ENCODE measurements at places on chromosomes 3 and 15.

- DNase-seq: peak; percentile 14
Observed at GRCh38 chr3:186464424-186465093, 79.6 kb downstream of the CRYGS start.

DNA sequence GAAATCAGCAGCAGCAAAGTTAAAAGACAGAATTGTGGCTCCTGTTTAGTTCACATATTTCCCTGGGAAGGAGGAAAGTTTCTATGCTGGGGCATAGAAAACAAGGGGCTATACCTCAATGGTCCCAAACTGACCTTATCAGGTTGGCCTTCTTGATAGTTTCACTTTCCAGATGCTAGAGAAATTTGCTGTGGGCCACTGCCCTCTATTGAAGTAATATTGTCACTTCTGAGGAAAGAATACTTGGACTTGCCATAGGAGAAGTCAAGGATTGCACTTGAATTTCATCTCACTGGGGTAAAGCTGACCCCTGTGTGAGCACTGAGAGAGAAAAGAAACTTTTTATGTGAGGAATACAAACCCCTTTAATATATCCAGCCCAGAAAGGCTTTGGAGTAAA, 49.3 kb upstream of the XCR1 start:
- peak; percentile 65 for DNase-seq

- peak; percentile 57 for DNase-seq
Observed at GRCh38 chr3:187352581-187353575, 15.3 kb upstream of the RTP4 start.

GRCh38 chr3:36989568-36989967, 3.4 kb downstream of the EPM2AIP1 start:
- DNase-seq: no peak

- DNase-seq: no peak
Observed at GRCh38 chr3:150797155-150797554, 34.2 kb upstream of the SIAH2 start.

DNA sequence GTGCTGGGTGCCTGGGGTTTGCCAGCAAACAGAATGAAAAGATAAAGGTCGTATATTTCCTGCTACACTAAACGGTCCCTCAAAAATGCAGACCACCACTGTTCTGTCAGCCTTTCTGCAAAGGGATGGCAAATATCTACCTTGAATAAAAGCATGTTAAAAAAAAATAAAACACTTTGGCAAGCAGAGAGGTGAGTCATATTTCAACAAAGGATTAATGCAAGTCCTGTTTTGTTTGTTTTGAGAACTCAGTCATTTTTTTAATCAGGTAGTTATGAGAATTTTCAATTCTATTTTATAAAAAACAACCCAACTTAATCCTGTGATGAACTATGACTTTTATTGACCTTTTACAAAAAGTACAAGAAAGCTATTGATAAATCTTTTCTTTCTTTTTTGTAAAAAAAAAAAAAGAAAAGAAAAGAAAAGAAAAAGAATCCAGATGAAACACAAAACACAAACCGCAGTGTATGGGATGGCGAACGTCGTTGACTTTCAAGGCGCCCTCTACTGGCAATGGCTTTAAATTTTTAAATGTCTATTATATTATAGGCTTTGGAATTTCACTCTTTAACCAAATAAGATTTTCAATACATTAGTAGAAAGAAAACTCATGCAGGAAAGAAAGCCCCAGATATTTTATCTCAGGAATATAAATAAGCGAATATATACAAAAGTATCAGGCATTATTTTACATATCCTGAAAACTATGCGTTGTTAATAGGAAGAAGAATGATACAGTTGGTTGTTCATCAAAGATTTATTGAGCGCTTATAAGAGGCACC, 87.8 kb downstream of the NCEH1 start:
- DNase-seq: peak; percentile 78

GRCh38 chr3:129118745-129119144, 2.9 kb downstream of the RAB43 start:
- DNase-seq: no peak

DNA sequence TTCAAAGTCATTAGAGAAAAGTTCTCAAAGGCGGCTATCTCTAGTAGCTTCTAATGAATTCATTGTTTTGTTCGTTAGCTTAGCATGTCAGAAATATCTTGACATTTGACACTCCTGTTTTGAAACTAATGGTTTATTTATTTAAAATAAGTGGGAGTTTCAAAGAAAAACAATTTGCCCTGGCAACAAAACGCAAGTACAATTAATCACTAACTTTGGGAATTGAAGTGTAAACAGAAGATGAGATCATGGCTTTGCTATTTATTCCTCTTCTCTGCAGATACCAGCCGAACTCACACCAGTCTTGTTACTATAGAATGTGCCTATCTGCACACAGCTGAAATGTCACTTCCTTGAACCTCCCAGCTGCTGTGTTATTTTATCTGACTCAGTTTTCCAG, 27.5 kb downstream of the MASP1 start:
- peak; percentile 80 for DNase-seq

DNA sequence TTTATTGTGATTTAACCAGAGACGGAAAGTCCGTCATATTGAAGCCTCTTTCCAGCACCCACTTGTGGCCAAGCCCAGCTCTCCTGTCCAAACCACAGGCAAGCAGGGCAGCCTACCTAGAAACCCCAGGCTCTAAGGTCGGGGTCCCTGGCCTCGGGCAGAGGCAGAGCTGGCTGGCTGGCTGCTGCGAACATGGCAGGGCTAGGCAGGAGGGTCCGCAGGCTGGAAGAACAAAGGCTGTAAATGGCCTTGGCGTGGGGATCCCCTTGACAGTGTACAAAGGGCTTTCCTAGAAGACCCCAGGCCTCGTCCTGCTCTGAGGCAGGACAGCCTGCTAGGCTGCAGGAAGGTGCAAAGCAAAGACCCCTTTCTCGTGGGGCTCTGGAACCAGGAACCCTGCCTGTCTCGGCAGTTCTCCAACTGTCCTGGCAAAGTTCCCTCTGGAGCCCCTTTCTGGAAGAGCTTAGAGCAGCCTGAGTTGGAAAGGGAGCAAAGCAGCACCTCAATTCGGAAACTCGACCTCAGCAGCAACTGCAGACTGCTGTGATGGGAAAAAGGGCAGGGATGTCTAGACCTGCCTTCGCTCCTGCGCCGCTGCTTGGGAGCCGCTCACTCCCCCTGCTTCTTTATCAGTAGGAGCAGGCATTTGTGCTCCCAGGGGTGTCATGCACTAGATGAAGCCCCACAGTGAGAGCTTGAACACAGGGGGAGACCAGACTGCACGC, 8.5 kb downstream of the CALML4 start:
- no peak for DNase-seq

DNA sequence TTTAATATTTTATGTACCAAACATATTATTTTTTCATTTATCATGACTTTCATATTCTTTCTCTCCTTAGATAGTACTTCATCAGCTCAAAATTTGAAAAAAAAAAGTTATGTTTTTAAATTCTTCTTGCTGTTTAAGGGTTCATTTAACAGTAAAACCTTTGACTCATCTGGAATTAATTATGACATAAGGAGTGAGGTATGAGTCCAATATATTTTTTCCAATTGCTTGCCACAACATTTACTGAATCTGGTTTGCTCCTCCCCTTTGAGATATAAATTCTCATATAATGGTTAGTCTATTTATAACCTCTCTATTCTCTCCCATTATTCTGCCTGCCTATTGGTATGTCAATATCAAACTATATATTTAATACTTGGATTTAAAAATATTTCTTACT, 387.8 kb downstream of the TUSC7 start:
- DNase-seq: no peak

- DNase-seq: no peak
Observed at GRCh38 chr3:137163241-137163871, 205.6 kb downstream of the IL20RB start.

GRCh38 chr3:69020424-69020823, 6.9 kb upstream of the EOGT start:
- DNase-seq: peak; percentile 6

DNA sequence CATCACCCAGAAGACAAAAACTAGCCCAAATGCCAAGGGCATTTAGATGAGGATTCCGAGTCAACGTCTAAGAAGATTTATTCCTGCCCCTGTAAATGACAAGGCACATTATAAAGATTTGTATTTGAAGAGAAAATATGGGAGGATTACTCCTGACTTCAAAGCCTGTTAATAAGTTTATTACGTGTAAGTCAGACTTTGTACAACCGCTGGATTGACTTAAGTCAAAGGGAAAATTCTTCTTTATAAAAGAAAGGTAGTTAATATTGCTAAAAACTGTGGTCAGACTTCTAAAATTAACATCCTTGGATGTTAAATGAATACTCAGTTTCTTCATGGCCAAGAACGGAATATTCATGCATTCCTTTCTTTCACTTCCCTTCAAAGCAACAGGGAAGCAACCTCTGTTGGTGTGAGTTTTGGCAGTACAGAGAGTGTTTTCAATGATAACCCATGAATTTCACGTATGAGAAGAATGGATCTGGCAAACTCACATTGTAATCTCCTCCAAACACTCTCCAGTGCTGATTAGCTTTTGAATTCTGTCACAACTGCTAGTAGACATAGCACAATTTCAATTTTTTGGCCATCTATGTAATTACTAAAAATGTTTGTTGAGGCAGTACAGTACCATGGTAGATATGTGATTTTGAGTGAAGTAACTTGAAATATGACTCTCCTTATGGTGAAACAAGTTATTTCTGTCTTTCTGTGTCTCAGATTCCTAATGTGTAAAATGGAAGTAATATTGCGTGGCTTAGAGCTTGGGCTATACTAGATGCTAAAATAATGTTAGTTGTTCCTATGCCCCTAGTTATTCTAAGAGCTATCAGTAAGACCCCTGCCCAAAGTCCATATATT, 62.0 kb downstream of the PLD1 start:
- no peak for DNase-seq

Measured in PC-3 (cell line).